ENCODE measurements at places on chromosomes 4 and X.

DNA sequence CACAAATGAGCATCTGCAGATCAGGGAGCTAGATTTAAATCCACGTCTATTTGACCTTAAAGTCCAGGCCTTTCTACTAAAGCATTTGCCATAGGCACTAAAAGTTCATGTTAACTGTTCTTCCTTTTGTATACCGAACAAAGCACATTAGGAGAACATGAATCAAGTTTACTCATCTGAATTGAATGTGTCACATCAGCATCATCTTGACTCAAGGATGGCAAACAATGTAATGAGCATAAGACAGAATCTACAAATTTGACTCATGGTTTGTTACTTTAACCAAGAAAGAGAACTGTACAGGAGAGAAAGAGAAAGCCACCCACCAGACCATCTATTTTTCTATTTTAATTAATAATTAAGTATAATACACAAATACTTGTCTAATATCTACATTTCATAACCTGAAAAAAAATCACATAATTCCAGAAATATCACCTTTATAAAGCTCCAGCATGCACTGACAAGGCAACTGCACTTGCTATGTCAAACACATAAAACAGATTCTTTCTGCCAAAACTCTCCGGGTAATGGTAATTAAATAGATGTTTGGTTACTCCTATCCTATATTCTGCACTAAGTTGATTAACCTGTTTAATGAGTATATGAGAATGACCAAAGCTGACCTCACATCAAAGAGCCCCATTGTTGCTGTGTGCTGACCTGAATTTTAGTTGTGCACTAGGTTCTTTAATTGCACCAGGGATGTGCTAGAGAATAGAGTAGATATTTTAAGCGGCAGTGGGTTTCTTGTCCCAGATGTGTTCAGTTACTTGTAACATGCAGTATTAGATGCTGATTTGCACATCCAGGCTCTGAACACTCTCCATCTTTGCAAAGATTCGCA is 42.5 kb upstream of the LEF1 start:
- no peak for DNase-seq

- DNase-seq, result no peak
Observed at GRCh38 chrX:12614266-12614665, 176.9 kb upstream of the PRPS2 start.

DNA sequence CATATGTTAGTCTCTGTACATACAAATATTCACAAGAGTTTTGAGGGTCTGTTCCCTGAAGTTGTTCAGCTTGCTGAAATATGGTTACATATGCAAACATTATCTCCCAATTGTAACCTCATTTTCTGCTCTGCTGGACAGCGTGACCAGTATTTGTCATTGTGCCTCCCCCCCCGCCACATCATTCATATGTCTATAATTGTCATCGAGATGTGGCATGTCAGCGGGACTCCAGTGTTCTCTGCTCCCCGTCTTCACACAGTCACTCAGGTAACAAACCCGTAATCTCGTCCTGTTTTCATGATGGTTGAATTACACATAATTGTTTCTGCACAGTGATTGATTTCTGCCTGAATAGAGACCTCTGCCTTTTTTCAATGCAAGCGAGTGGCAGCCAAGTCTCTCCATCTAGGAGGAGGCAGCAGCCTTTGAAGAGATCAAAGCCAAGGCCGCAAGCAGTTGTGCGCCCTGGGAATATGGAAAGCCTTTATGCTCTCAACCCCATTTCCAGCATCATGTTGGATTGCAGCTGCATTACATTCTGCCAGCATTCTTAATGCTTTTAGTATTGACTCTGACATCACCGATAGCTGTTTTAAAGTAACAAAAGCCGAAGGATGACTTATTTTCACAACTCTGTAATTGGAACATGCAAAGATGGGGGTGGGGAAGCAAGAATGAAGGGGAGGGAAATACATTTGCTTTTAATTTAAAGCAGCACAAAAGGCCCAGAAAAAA is 27.4 kb downstream of the LEF1 start:
- no peak for DNase-seq

GRCh38 chr4:1246111-1246881 is 2.6 kb downstream of the CTBP1 start:
- no peak for DNase-seq

GRCh38 chr4:177487977-177488376 is 45.7 kb upstream of the AGA start:
- no peak for DNase-seq

- no peak for DNase-seq
Observed at GRCh38 chrX:66017659-66018170, 22.2 kb downstream of the VSIG4 start.

DNA sequence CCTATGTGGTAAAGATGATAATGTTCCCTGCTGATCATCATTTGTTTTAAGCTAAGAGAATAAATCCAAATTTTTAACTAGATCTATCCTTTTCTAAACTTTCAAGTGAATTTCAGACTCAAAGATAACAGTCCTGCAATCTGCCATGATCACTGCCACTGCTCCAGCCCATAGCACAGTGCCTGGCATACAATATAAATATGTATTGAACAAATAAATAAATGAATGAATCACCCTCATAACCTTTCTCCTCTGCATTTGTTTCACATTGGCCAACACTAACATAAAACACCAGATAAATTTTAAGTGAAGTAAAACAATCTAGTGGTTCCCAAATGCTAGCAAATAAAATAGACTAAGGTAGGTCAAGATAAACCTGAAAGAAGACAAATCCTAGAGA is 439.0 kb downstream of the GPM6A start:
- DNase-seq, result no peak

DNA sequence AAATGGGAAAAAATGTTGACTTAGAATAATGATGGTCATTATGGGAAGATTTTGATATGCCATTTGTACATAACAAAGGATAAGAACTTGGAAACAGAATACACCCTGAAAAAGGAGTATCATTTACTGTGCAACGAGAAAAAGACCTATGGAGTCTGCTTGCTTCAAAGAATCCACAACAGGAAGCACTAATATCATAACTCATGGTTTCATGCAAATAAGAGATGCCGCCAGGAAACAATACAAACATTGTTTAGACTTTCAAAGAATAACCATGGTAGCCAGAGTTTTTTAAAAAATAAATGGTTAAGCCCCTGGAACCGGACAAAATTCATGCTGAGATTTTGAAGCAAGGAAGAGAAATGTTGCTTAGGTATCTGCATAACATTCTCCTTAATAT is 139.9 kb upstream of the ETNPPL start:
- DNase-seq, result no peak

DNA sequence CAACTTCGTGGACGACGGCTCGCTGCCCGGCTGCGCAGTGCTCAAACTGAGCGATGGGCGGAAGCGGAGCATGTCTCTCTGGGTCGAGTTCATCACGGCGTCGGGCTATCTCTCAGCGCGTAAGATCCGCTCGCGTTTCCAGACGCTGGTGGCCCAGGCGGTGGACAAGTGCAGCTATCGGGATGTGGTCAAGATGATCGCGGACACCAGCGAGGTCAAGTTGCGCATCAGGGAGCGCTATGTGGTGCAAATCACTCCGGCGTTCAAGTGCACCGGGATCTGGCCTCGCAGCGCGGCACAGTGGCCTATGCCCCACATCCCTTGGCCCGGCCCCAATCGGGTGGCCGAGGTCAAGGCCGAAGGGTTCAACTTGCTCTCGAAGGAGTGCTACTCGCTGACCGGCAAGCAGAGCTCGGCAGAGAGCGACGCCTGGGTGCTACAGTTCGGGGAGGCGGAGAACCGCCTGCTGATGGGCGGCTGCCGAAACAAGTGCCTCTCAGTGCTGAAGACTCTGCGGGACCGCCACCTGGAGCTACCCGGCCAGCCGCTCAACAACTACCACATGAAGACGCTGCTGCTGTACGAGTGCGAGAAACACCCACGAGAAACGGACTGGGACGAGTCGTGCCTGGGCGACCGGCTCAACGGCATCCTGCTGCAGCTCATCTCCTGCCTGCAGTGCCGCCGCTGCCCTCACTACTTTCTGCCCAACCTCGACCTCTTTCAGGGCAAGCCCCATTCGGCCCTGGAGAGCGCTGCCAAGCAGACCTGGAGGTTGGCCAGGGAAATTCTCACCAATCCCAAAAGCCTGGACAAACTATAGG is 1.5 kb downstream of the MAB21L2 start:
- no peak for DNase-seq

- no peak for DNase-seq
Observed at GRCh38 chrX:9902656-9903055, 64.5 kb upstream of the CLDN34 start.

- DNase-seq, result no peak
Observed at GRCh38 chrX:50971395-50971794, 60.9 kb downstream of the BMP15 start.

DNA sequence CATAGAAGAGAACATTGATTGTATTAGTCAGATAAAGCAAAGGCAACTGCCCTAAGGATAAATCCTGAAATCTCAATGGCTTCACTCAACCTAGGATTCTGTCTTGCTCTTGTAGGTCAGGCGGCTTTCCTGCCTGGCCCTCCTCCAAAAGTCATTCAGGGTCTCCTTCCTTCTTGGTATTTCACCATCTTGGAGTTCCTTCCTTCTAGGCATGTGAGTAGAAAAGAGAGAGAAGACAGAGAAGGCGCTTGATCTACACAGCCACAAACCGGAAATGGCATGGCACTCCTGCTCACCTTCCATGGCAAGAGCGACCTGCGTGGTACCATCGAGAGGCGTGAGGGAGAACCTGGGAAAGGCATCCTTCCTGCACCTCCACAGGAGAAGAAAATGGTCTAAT is 45.3 kb upstream of the HELT start:
- no peak for DNase-seq

- no peak for DNase-seq
Observed at GRCh38 chrX:17521871-17522693, 147.1 kb downstream of the NHS start.

DNA sequence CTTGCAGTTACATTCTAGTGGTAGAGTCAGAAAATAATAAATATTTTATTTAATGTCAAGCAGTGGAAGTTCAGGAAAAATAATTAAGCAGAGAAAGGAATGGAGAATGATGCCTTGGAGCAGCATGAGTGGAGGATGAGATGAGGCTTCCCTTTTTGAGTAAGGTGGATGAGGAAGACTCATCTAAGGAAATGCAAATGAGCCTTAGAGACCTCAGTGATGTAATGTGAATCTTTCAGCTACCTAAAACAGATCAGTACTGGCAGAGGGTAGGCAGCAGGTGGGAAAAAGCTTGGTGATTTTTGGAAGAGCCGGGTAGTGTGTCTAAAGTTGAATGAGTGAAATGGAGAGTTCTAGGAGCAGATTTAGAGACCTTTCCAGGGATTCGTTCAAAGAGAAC is 118.2 kb downstream of the GRID2 start:
- no peak for DNase-seq

DNA sequence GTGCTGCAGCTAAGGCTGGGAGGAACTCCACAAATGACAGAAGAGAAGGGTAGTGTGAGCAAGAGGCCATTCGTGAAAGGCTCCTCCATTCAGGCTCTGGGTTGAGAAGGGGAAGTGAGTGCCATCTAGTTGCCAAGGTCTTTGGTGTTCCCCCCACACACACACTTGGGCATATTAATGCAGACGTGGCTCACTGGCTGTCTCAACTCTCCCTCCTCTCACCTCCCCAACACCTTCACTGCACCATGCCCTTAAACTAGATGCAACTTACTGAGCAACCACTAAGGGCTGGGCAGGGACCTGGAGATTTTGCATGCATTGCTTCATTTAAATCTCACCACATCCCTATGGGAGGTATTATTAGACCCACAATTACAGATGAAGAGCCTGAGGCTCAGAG is 8.7 kb downstream of the CLRN2 start:
- no peak for DNase-seq

DNA sequence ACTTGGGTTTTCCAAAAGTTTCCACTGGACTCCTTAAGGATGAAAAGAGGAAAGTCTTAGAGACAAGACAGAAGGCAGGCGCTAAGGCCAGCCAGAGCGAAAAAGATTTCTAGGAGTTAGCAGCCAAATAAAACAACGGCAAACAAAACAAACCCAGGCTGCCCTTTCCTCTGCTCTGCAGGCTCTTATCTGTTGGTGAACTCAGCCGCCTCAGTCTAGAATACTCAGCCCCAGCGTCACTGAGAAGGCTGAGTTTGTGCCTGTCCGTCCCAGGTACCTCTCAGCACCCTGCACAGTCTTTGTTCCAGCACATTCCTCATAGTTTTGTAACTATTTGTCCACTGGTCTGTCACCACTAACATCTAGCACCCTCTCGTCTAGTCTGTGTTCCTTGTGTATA is 75.6 kb upstream of the FAM9C start:
- no peak for DNase-seq

DNA sequence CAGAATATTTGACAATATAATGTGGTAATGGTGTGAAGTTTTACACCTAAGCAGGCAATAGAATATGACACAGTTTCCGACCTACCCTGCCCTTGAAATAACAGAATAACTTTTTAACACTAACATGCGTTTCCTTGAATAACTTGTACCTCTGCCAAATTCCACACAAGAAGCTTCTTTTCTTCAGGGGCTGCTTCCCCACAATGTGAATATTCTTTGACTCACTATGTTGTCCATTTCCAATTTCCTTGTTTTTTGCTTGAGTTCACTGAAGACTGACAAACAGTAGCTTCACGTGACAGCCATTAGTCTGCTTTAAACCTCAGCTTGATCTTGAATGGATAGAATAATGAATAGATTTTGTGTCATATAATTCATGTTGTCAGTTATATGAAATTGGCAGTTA is 14.3 kb downstream of the SHROOM3 start:
- DNase-seq, result no peak

- no peak for DNase-seq
Observed at GRCh38 chr4:21697583-21697982, 251.0 kb downstream of the KCNIP4 start.

- DNase-seq, result peak; percentile 10
Observed at GRCh38 chrX:103919270-103919637, 43.2 kb upstream of the TMSB15B start.

DNA sequence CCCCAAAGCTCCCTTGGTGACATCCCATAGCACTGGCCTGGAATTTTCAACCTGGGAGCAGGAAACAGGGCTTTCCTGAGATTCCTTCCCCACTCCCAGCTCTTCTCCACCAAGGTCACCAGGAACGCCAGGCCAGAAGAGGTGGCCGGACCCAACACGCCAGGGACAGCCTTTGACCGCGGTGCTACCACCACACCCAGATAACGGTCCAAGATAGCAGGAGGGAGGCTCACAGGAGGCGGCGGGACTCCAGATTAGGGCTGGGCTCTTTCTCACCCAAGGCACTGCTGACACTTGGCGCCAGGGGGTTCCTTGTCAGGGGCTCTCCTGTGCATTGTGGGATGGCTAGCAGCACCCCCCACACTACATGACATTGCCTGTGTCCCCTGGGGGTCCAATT is 22.9 kb downstream of the ZFYVE28 start:
- no peak for DNase-seq

DNA sequence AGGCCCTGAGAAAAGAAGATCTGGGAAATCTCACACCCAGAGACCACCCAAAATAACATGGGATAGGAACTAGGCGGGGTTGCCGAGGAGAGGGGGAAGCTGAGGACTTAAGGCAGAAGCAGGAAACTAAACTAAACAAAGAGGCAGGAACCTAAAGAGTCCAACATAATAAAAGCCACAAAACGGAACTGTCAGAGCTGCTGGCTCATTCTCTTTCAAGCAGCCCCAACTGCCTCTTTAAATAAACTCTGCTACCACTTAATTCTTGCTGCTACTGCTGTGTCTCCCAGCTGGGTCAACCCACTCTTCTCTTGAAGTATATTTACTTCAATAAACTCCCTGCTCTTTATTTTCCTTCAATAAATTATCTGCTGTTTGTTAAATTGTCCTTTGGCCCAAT is 44.5 kb downstream of the MAGEB16 start:
- peak; percentile 0 for DNase-seq
